ENCODE measurements at places on chromosomes 4 and X.

DNA sequence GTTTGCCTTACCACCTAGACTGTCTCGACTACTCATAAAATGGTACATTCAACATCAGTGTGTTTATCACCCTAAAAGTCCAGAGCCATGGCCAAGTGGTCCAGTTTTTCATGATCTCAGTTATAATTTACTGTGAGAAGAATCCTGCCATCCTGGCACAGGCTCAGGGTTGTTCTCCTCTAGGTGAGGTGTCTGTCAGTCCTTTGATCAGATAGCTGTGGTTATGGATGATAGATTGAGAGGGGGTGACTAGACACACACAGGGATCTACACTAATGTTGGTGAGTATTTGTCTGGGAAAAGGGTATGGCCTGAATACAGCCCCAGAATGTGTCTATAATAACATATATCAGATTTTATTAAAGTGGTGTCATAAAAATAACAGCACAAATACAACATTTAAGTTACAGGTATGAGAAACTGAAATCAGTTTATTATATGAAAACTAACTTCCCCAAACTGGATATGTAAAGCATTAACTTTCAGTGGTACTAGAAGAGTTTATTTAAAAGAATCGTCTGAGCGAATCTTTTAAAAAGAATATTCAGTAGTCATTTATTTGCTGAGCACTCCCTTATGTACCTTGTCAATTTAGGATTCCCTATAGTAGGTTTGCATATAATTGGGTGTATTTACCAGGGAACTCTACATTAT, 93.3 kb downstream of the STIM2 start:
- DNase-seq: no peak

DNA sequence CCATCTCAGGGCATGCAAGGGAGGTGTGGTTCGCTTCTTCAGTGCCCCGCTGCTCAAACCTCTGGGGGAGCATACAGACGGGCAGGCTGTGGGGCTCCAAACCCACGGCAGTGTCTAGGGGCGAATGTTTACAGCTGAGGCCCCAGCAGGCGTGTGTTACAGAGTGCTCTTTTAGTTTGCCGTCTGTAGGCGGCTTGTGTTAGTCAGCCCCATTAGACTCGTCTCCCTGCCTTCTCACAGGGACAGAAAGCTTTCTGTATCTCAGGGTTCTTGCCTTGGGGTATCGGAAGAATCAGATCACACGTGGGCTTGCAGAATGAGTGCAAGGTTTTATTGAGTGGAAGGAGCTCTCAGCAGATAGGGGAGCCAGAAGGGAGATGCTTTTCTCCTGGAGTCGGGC, 10.6 kb downstream of the RS1 start:
- no peak for DNase-seq

DNA sequence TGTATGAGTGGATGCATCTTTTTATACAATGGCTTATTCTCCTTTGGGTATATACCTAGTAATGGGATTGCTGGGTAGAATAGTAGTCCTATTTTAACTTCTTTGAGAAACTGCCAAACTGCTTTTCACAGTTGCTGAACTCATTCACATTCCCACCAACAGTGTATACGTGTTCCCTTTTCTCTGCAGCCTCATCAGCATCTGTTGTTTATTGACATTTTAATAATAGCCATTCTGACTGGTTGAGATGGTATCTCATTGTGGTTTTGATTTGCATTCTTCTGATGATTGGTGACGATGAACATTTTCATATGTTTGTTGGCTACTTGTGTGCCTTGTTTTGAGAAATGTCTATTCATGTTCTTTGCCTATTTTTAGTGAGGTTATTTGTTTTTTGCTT, 687.0 kb upstream of the EPHA5 start:
- no peak for DNase-seq

GRCh38 chrX:143094417-143095023, 68.8 kb downstream of the SPANXN4 start:
- no peak for DNase-seq

- no peak for DNase-seq
These were observed 41.5 kb downstream of the TRIM2 start for GRCh38 chr4:153245775-153246174.

DNA sequence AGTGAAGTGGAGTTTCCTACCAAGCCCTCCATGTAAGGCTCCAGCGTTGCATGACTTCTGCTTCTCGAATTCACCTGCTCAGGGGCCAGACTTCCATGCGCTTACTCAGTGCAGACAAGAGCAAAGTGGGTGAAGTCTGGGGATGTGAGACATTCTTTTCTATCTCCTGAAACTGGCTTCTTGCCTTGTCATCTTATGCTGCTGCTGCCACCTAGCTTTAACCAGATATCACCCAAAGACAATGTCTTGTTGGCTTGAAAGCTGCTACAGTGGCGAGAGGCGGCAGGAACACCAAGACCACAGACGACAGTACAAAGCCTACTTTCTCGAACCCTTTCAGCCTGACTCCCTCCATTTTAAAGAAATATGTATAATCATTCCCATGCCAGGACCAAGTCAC, 103.6 kb upstream of the ADGRG2 start:
- DNase-seq: no peak

All from GM12891 (cell line).